Stomach (tissue), 19 donors: ENCODE measurements at places on chromosomes 2 and 18. TPM values are rescaled to one million over a fixed set of nuclear protein-coding genes. Genes with fewer than 3 reads are reported as not detected.

DNA sequence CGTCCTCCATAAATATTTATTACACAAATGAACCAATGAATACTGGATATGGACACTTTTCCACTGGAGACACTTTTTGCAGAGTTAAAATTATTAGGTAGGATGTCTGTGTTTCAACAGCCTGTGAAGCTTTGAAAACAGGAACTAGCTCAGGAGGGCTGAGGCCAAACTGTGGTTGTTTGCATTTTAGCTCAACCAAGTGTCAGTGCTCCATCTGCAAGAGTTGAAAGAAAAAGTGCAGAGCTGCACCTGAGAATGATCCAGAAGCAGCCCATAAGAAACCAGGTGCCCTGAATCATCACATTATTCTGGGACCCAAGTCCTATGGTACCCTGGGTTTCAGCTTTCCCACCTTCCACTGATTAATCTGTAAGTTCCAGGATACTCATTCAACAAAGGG is 180.4 kb downstream of the TRIB2 start:
- no peaks in the 10 kb centered on the region for H3K27me3 ChIP-seq
- H3K36me3 ChIP-seq, result no peaks in the 10 kb centered on the region
- DNase-seq, result peak; percentile 19
- no peaks in the 10 kb centered on the region for H3K4me1 ChIP-seq
- H3K27ac ChIP-seq, result peak overlapping the region; percentile 52

DNA sequence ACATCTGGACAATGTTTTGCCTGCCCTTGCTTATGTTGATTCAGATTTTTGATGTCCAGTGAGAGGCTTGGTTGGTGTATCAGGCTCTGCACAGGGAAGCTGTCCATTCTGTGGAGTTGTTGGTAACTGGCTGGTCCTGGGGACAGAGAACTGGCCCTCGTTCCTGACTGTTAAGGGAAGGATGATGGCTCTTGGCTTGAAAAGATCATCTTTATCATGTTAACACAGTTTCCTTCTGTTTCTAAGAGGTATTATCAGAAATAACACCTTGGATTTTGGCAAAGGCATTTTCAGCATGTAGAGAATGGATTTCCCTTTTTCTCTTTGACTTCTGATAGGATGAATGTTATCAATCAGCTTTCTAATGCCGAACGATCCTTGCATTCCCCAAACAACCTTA is 19.3 kb downstream of the STK25 start:
- H3K27ac ChIP-seq, result no peak overlapping the region
- no peak for DNase-seq
- peaks cover 56% of the 10 kb centered on the region for H3K36me3 ChIP-seq
- H3K4me3 ChIP-seq, result no peak overlapping the region

DNA sequence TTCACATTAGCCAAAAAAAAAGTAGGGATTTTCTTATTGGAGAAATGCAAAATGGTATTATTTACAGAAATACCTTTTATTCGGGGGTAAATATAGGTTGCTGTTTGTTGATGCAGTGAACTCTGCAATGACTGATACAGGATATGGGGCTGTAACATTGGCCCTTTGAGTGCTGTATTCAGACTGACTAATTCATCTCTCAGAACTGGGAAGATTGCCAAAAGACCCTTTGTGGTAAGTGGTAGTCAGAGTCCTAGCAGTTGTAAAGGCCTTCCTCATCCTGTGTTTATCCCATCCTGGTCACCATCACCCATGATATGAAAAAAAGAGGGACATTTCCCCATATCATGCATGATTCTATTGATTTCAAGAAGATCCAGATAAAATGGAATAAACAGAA is 14.0 kb upstream of the DCC start:
- H3K27ac ChIP-seq, result no peak overlapping the region
- no peaks in the 10 kb centered on the region for H3K36me3 ChIP-seq
- no peaks in the 10 kb centered on the region for H3K27me3 ChIP-seq
- no peak for DNase-seq
- no peaks in the 10 kb centered on the region for H3K4me1 ChIP-seq

DNA sequence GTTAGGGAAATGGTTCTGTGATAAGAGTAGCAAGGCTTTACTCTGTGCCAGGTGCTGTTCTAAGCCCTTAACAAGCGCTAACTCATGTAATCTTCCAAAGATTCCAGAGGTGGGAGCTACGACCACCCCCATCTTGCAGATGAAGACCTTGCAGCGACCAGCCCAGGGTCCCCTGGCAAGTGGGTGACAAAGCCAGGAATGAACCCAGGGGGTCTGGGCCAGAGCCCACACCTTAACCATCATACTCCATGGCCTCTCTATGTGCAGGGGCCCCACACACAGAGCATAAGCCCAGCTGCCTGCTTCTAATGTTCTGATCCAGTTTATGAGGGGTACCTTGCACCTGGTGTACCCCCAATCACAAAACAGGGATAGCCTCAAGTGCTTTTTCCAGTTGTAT is 105.3 kb downstream of the ZBTB7C start:
- H3K27me3 ChIP-seq, result no peaks in the 10 kb centered on the region
- H3K4me3 ChIP-seq, result no peak overlapping the region

DNA sequence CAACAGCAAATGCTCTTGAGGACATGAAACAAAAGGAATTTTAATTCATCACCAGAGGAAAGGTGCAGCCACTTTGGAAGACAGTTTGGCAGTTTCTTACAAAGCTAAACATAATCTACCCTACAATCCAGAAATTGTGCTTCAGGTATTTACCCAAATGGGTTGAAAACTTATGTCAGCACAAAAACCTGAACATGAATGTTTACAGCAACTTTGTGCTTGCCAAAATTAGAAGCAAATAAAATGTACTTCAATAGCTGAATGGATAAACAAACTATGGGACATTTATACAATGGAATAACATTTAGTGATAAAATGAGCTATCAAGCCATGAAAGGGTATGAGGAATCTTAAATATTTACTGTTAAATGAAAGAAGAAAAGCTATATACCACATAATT is 6.9 kb upstream of the MAP2 start:
- H3K27ac ChIP-seq, result no peak overlapping the region
- H3K36me3 ChIP-seq, result no peaks in the 10 kb centered on the region
- no peaks in the 10 kb centered on the region for H3K27me3 ChIP-seq
- H3K4me1 ChIP-seq, result no peaks in the 10 kb centered on the region
- no peak for DNase-seq
- no peak overlapping the region for H3K4me3 ChIP-seq

Gene MC4R
- total RNA-seq, result 0.73 TPM

Gene PLEKHB2
- 118 TPM for total RNA-seq
